ENCODE measurements at places on chromosomes 2 and 18. TPM values are rescaled to one million over a fixed set of nuclear protein-coding genes. Genes with fewer than 3 reads are reported as not detected.

VWC2L gene
- not detected for total RNA-seq

DNA sequence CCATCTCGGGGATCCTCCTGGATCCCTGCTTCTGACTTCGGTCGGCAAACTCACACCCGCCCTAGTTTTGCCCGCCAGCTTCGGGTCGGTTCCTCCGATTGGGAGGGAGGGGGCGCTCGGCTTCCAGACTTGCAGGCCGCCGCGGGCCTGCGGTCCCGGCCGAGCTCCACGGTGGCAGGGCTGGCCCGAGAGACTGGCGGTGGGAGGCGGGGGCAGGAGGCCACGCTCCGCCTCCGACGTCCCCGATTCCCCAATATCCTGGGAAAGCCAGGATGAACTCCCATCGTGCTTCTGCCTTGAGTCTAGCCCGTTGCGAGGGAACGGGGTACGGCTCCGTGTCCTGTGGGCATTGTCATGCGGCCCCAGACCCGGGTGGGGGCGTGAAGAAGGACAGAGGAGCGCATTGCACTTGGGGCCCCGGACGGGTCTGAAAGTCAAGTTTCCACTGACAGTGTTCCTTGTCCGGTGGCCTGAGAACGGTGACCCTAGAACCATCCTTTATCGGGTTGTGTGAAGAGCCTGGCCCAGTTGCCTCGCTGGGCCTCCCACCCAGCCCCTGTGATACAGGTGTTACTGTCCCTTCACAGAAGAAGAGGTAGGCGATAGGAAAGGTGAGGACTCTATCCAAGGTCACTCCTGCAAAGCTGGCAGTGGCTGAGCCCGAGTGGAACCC is 2.4 kb upstream of the INHBB start:
- DNase-seq, result peak; percentile 86

DNA sequence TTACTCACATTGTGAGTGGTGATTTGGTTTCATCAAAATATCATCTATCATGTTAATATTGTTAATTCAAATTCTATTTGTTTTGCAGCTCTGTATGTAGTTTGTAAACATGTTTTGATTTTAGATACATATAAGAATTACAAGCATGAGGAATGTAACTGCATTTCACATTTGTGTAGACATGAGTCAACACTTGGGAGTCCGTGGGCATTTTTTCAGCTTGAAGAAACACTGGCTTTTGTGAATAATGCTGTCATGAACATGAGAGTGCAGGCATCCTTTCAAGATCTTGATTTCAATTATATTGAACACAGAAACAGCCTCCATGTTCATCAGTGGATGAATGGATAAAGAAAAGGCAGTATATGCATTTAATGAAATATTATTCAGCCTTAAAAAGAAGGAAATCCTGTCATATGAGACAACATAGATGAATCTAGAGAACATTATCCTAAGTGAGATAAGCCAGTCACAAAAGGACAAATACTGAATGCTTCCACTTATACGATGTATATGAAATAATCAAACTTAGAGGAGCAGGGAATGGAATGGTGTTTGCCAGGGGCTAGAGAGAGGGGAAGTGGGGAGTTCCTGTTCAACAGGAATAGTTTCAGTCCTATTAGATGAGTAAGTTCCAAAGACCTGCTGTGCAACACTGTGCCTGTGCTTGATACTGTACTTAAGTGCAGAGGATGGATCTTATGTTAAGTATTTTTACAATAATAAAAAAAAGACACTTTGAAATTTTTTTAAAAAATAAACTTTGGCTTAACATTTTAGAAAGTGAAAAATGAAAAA is 194.9 kb downstream of the LRATD1 start:
- no peak for DNase-seq

DNA sequence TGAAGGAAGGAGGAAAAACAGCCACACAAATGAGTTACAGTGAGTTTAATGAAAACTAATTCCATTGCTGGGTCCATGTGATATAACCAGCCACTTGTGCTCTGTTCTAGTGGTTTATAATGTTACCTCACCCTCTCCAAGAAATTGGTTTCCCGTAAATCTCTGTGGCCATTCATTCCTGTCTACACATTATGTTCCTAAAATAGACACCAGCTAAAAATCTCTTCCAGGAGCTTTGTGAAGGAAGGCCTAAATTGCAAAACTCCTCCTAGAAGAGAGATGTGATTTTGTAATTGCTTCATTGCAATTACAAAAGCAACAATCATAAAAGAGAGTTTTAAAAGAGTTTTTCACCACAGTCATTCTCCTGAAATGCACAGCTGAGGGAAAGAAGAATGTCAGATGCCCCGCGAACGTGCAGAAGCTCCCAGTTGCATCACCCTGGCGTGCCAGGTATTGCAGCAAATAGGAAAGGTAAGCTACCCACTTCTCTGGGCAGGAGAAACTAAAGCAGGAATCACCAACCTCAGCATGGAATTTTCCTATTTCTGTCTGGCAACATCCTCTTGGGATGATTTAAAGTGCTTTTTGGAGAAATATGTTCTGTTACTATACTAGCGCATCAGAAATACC is 1.7 kb downstream of the SCN1A start:
- no peak for DNase-seq
